ENCODE measurements at places on chromosomes 4 and X.

GRCh38 chr4:106582103-106582502 is 213.5 kb upstream of the GIMD1 start:
- DNase-seq: no peak

- no peak for DNase-seq
Observed at GRCh38 chr4:26031704-26032103, 117.7 kb downstream of the SMIM20 start.

- DNase-seq: no peak
Observed at GRCh38 chrX:139831017-139831416, 101.8 kb downstream of the ATP11C start.

GRCh38 chr4:26220696-26221095 is 100.1 kb upstream of the RBPJ start:
- DNase-seq: no peak

- DNase-seq: no peak
Observed at GRCh38 chr4:149173241-149174013, 642.2 kb downstream of the IQCM start.

DNA sequence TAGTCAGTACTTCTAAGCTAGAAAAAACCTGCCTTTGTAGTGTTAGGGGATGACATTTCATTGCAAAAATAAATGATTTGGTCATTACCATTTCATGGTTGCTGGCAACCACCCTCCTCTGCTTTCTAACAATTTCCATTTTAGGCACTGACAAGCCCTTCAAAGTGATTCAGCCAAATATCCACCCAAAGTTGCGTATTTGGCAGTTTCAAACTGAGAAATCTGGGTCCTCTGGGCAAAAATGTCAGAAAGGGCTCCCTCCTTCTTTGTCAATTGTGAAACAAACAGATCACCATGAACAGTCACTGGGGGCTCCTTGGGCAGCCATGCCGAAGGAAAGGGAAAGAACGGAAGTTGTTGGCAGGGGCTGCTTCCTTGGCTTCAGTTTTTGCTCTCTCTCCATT is 33.0 kb downstream of the PLAC1 start:
- no peak for DNase-seq

GRCh38 chr4:103074744-103075434 is 1.7 kb downstream of the SLC9B2 start:
- DNase-seq: peak; percentile 41

- DNase-seq: no peak
Observed at GRCh38 chr4:74654230-74654681, 140.1 kb downstream of the BTC start.

DNA sequence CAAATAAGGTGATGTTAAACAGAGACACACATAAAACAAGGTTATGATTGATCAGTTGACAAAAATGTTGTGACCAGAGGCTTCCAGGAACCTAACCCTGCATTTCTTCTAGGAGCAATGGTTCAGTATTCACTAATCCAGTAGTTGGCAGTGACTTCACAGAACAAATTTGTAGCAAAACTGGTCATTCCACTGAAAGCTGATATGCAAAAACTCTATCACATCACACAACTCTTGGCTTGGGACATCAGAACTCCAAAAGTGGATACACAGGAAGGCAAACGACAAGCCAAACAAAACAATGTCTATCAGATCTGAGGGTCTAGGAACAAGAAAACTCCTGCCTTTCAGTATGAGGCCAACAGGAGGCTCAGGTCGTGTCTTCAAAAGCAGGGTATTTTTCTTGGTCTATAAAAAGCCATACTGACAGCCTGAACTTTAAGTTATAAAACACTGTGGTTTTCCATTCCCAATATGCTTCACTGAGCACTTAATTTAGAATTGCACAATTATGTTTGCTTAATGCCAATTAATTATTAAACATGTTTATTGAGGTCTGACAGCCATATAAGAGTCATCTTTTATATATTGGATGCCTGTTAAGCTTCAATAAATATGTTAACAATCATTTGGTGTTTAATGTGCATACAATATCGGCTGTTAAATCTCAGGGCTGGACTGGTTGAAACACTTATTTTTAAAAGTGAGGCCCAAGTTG is 45.6 kb downstream of the SOD3 start:
- no peak for DNase-seq

DNA sequence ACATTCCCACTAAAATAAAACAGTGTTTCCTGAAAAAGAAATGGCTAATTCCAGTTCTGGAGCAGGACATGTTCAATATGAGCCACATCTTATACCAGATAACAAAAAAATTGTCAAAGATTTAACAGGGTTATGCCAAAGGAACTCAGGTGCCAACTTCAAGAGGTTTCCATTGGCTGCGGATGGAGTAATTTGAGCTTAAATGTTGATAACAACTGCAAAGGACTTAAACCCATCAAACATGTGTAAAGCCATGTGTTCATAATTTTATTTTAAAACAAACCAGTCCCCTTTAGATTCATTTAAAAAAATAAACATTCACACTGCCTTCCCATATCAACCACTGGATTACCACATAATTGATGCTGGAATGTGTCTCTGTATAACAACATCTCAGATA is 156.4 kb upstream of the PCDH18 start:
- DNase-seq: no peak

DNA sequence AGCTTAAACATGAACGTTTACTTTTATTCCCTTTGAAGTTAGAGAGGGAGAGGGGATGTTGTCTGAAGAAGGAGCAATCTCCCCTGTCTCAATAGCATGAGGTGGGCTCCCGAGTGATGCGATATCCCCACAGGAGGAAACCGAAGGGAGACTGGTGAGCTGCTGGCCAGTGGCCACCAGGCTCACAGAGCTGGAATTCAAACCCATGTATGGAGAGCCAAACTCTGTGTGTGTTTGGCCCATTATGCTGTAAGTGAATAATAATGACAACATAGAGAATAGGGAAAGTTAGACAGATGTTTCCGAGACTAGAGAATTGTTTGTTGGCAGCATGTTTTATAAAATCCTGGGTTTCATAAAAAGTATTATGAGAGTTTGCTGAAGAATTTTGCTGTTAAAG is 66.1 kb upstream of the CLNK start:
- DNase-seq: no peak

DNA sequence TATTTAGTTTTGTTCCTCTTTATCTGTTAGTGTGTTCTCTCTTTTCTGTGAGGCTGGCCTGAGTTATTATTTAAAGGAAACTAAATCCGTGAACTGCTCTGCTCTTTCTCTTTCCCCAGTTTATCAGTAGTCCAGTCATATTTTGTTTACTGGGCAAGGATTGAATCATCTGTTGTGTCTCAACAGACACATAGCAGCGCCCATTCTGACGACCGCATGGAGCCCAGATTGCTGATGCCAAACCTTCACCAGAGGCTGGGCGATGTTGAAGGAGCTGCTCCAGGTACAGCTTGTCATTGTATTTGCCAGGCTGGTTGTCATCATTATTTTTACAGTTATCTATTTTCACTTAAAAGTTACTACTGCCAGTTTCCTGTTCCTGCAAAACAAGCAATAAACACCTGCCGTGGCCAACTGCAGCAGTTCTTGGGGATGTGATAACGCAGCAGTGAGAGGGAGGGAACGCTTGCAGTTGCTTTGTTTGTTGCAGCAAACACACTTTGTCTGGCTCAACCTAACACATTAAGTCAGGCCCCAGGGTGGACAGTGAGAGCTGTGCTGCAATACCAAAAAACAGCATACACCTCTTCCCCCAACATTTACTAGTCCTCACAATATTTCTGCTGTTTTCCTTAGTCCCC is 10.1 kb downstream of the REELD1 start:
- no peak for DNase-seq

DNA sequence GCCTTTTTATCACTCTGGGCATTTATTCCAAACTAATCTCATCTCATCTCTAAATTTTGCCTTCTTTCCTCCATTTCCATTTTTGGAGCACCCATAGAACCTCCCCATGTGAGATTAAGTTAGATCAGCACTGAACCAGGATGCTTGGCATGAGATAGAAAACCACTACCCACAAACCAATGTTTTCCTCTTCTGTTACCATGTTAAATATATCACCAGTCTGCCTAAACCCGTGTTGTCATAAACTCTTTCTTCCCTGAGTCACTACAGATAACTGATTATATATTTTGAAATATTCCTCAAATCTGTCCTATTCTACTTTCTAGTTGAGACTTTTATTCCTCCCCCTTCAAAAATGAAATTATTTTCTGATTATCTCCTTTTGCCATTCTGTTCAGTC is 37.6 kb downstream of the GABRB1 start:
- no peak for DNase-seq

GRCh38 chr4:98502624-98503023 is 155.8 kb downstream of the TSPAN5 start:
- no peak for DNase-seq

DNA sequence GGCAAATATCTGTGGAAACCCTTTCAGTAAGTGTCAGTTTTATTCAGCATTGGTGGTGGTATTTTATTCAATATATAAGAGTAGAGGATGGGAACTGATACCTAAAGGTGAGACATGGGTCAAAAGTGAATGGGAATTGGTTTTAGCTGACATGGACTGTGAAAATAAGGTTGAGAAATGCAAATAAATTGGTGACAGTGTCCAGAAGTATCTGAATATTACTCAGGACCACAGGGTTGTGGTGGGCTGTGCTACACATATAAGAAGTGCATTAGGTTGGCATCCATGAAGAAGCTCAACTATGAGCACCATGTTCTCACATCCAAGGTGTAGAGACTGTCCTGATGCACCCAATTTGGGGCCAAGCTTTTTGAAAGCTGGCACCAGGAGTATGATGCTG is 45.0 kb downstream of the ETDC start:
- DNase-seq: no peak

GRCh38 chr4:7763788-7764187 is 175.9 kb downstream of the AFAP1 start:
- no peak for DNase-seq

GRCh38 chrX:35741142-35741541 is 57.0 kb upstream of the MAGEB16 start:
- DNase-seq: no peak

DNA sequence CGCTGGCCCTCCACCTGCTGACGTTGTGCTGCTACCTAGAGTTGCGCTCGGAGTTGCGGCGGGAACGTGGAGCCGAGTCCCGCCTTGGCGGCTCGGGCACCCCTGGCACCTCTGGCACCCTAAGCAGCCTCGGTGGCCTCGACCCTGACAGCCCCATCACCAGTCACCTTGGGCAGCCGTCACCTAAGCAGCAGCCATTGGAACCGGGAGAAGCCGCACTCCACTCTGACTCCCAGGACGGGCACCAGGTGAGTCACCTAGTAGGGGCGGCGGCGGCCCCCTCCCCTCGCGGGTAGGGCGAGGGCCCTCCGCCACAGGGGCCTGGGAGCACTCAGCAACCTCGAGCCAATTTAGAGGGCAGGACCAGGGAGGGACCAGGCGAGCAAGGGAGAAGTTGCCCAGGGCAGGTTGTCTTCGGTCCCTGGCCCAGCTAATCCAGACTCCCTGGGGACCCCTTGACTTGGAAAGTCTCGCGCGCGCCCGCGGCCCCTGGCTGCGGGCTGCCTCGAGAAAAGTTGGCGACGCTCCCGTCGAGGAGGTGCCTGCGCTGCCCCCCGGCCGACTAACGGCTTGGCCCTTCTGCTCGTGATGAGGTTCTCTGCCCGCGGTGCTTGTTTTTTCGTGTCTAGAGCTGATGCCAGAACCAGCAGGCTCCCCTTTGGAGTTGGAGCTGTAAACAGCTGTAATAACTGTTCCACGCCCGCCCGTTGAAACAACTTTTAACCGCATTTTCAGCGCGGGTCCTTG is 717 bp downstream of the EDA start:
- no peak for DNase-seq

DNA sequence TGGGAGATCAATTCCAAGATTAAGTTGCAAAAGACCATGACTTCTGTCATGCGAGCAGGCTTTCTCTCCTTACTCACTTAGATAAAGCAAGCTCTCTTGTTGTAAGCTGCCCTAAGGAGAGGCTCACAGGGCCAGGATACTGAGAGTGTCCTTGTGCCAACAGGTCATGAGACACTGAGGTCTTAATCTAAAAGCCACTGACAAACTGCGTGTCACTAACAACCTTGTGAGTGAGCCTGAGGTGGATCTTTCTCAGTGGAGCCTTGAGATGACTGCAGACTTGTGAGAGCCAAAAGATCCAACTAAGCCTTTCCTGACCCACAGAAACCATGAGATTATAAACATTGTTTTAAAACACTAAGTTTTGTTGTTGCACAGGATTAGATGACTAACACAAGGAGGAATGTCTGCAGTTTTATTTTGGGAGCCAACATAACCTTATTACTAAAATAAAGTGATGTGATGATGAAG is 170.5 kb downstream of the SLC39A8 start:
- no peak for DNase-seq

DNA sequence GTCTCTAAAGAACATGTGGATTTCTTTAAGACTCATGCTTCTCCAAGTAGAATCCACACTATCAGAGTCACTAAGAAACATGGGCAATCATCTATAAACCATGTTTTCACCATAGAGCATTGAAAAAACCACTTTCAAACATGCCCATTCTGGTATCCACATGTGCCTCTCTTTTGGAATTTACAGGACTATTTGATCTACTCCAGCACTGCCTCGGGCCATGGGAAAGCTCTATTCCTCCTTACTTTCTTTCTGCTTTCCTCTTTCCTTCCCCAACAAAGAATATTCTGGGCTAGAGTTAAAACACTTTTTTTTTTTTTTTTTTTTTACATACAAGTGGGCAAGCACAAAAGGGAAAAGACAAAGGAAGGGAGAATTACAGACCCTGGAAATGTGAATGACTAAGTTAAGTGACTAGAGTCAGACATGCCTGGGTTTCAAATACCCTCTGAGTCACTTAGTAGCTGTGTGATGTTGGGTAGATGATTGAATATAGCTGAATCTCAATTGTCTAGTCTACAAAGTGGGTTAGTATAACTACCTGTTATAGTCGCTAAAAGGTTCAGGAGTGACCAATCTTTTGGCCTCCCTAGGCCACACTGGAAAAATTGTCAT is 847.7 kb upstream of the INTU start:
- no peak for DNase-seq

- peak; percentile 80 for DNase-seq
Observed at GRCh38 chr4:89836897-89837384, at the start of gene SNCA. TSS of gene SNCA (minus strand) at chr4:89837161. CDS start at chr4:89835667, 1,494 bp downstream.

GRCh38 chrX:12308420-12308819 is 170.1 kb downstream of the FRMPD4 start:
- peak; percentile 86 for DNase-seq

DNA sequence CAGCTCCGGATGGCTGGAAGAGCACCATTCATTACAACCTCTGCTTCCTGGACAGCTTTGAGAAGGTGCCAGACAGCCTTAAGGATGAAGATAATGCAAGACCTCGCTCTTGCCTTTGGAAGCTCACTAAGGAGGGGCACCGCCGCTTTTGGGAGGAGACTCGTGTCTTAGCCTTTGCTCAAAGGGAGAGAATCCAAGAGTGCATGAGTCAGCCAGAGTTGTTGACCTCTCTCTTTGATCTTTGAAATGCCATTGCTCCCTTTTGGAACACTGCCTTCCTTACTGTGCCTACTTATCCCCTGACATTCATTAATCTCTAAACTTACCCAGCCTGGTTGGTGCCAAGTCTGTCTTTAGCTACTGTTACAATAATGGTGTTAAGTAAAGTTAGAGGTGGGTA is 1.2 kb downstream of the FOXR2 start:
- no peak for DNase-seq

GRCh38 chr4:145843148-145843547 is 95.5 kb downstream of the ZNF827 start:
- DNase-seq: no peak

- DNase-seq: no peak
Observed at GRCh38 chr4:21802406-21802805, 146.2 kb downstream of the KCNIP4 start.

- no peak for DNase-seq
Observed at GRCh38 chr4:123412091-123412505, 15.5 kb downstream of the SPRY1 start.

GRCh38 chr4:74659576-74660411 is 134.5 kb downstream of the BTC start:
- DNase-seq: no peak

- no peak for DNase-seq
Observed at GRCh38 chrX:101203761-101204351, 15.7 kb upstream of the DRP2 start.
